ENCODE measurements at places on chromosomes 4 and X. TPM values are rescaled to one million over a fixed set of nuclear protein-coding genes. Genes with fewer than 3 reads are reported as not detected.

Gene ZNF630
- 0.58 TPM for polyA plus RNA-seq

Gene NAA11
- not detected for polyA plus RNA-seq

Gene CORIN
- polyA plus RNA-seq: not detected

Gene TNIP3
- 0.38 TPM for polyA plus RNA-seq

Gene CCDC160
- polyA plus RNA-seq: not detected

Gene LGI2
- 0.05 TPM for polyA plus RNA-seq

Gene AMER1
- polyA plus RNA-seq: 3.1 TPM

Gene TMSB15C
- polyA plus RNA-seq: 0.79 TPM

Gene CT45A3
- polyA plus RNA-seq: not detected

Gene PAGE5
- not detected for polyA plus RNA-seq

GRCh38 chrX:69614886-69615285, 1.0 kb upstream of the EDA start:
- no peak for DNase-seq

DNA sequence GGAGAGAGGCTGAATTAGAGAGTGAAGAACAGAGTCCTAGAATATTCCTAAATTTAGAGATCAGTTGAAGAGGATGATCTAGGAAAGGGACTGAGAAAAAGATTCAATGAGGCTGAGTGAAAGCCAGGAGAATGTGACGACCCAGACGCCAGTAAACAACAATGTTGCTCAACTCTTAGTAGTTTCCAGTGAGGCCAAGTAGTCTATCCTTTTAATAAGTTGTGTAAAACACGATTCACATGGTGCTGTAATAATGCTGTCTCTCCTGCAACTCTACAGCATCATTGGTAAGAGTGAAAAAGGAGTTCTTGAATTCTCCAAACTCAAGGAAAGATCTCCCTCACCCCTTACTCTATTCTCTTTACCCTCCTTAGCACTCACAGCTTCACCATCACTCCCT, 140.3 kb downstream of the CFAP299 start:
- DNase-seq: no peak

DNA sequence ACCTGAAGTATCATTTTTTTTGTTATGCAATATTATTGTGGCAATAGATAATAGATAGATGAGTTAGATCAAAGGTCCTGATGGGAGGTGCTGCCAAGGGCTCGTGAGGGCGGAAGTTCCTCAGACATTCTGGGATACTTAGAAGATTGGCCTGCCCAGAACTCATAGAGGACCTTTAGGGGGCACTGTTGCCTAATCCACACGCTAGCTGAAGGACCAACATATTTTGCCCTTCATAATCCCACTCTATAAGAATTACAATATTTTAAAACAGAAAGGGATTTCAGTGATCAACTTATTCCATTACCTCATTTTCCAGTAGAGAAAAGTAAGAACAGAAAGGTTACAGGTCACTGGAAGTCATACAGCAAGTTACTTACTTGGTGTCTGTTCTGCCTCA, 22.9 kb upstream of the COX7B2 start:
- DNase-seq: no peak

GRCh38 chr4:77159806-77160205, 2.8 kb downstream of the CCNG2 start:
- no peak for DNase-seq

- no peak for DNase-seq
Observed at GRCh38 chr4:6687947-6688878, 5.5 kb upstream of the S100P start.

DNA sequence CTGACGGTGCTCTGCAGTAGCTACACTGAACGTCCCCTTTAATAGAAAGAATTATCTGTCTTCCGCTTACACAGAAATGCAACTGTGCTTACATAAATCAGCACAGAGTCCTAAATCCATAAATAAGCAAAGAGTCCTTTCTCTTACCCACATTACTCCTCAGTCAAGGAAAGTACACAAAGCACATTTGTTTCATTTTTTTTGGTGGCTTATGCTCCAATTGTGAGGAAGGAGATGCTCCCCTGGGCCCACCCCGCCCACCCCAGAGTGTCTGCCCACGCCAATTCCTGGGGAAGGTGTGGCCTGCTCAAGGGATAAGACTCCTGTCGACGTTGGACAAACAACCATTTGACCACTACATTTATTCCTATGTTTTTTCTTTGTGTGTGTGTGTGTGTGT, 53.8 kb downstream of the CPLX1 start:
- DNase-seq: no peak

- DNase-seq: peak; percentile 82
Observed at GRCh38 chr4:15893962-15894361, 44.6 kb downstream of the FGFBP1 start.

- DNase-seq: no peak
Observed at GRCh38 chr4:123841447-123842121, 445.0 kb downstream of the SPRY1 start.

GRCh38 chr4:150325872-150326271, 247.6 kb downstream of the DCLK2 start:
- no peak for DNase-seq

- no peak for DNase-seq
Observed at GRCh38 chr4:169811476-169811875, 53.7 kb upstream of the HPF1 start.

- DNase-seq: no peak
Observed at GRCh38 chr4:163179207-163179606, 12.5 kb upstream of the NAF1 start.

DNA sequence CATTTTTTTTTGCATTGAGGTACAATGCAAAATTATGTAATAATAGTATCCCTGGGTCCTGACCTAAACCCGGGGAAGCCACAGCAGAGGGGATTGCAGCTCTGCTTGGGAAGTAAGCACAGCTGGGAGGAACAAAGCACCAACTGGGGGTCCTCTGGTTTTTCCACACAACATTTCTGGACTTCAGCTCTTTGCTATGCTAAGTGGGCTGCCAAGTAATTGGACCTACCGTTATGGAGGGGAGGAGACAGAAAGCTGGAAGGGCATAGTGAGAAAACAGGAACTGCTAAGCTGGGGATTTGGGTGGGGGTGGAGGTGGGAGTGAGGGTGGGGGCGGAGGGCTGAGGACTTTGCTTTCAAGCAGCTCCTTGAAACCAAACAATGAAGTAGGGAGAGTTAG, 183.3 kb downstream of the ZIC3 start:
- DNase-seq: no peak

GRCh38 chr4:145723336-145723735, 43.4 kb downstream of the C4orf51 start:
- DNase-seq: no peak

DNA sequence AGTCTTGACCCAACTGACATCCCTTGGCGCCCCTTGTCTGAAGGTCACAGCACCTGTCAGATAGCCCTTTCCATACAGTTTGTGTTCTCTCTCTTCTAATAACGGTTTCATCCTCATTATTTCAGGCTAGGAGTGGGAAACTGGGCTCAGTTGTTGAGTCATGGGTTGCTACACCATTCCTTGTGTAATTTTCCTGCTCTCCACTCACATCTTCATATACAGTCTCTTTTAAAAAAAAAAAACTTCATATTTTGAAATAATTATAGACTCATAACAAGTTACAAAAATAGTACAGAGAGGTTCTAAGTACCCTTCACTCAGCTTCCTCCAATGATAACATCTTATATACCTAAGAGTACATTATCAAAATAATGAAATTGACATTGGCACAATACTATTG, 60.2 kb upstream of the GRPR start:
- DNase-seq: no peak

DNA sequence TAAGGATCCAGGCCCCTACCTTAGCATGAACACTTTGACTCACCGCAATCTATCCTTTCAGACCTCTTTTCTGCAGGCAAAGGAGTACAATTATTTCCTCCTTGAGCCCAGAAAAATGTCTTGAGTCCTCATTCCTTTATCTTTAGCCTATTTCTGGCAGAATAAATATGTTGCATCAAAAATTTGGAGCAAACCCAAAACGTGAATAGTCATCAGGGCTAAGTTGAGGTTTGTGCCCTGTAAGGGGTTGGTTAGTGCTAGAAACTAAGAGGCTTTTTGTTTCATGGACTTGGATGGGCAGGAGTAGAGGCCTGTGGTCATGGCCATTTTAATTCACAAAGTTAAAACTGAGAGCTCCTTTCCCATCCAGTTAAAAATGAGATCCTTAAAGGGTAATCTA, 460.3 kb downstream of the GBA3 start:
- no peak for DNase-seq

GRCh38 chrX:41022566-41022965, 62.7 kb upstream of the USP9X start:
- DNase-seq: no peak

All from A549 (cell line).